ENCODE measurements at places on chromosomes 16 and 17.
A peak's percentile ranks its signal among the peaks of the same experiment; 100 is the strongest.

DNA sequence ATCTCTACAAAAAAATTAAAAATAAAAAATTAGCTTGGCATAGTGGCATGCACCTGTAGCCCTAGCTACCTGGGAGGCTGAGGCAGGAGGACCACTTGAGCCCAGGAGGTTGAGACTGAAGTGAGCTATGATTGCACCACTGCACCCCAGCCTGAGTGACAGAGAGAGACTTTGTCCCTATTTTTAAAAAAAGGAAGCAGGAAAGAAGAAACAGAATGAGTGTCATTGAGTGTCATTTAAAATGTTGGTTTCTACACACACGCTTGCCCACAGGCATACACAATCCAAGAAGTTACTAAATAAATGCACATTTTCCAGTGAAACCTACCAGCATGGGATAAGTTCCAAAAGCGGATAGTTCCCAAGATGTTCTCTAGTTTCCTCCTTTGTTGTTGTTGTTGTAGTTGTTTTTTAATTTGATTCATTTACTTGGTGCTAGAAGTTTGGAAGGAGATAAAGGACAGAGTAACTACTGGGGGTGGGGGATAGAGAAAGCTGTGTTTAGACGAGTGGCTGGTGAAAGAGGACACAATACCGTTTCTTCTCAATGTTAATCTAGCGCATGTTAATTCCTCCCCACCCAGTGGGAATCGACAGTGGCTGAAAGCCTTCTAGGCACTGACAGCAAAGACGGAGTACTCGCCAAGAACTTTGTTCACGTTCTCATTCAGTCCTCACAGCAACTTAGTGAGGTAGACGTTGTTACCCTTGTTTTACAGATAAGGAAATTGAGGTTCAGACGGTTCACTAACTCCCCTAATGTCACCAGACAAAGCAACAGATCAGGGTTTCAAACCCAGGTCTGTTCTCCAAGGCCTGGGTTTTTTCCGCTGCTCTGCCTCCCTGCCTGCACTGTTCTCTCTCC lies 17.3 kb downstream of the MRPS23 start:
- no peak for DNase-seq

GRCh38 chr16:3182608-3183444 lies 5.2 kb upstream of the OR1F1 start:
- DNase-seq, result no peak

GRCh38 chr17:62723842-62724241 lies 84.3 kb downstream of the MARCHF10 start:
- DNase-seq, result no peak

DNA sequence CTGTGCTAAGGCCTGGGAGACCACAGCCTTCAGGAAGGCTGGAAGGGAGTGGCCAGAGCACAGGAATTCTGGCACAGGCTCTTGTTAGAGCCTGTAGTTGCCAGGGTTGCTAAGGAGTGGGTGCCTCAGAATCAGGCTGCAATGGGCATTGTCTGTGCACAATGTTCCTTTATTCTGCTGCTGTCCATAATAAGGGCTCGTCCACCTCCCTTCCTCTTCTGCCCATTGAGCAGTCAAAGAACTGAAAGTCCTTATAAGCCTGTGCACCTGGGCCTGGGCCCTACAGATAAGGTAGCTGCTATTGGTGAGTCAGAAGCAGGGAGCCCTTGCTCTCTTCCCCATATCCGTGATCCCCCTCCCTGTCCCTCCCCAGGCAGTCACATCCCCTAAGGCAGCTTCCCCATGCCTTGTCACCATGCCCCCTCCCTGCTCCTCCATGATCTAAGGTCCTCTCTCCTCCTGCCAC lies 5.4 kb upstream of the CNGB1 start:
- DNase-seq, result no peak

- DNase-seq, result no peak
Observed at GRCh38 chr16:28100810-28101532, 37.5 kb upstream of the GSG1L start.

DNA sequence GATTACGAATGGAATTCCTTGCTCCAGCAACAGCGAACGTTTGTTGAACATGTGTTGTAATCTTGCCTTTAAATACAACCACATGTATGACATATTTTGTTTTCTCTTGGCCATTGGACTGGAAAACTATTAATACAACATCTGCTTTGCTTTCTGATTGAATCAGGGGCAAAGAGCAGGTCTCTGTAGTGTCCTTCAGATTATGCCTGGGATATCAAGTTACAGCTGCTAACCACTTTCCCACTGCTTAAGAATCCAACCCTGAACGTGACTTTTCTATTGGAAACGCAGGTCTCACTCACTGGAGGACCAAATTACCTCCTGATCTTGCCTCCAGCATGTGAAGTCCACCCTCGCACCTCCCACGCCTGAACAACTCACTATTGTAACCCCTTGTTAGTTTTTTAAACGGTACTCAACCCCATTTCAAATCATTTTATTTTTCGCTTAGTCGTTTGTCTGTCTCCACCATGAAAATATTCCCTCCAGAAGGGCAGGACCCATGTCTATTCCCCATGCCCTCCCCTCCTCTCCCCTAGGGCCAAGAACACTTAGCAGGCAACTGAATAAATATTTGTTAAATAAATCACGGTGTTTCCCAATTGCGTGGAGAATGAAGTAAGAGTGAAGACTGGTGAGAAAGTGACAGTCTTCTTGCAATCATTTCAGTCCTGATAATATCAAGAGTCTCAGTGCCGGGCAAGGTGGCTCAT lies 57.4 kb upstream of the MRTFB start:
- DNase-seq, result peak; percentile 18

DNA sequence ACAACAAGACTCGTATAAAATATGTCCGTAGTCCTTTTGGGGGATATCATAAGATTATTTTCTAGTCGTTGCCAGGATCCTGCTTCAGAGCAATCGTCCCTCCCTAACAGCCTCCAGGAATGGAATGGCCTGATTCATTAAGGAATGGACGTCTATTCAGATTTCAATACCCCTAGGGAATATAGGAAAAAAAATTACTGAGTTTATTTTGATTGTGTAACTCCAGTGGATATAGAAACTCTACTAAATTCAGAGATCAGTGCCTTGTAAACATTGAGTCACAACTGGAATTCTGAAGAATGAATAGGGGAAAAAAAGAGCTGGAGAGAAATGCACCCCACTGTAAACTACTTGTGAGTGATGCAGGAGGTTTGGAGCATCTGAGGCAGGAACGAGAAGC lies 1171.5 kb upstream of the GOT2 start:
- DNase-seq, result no peak

DNA sequence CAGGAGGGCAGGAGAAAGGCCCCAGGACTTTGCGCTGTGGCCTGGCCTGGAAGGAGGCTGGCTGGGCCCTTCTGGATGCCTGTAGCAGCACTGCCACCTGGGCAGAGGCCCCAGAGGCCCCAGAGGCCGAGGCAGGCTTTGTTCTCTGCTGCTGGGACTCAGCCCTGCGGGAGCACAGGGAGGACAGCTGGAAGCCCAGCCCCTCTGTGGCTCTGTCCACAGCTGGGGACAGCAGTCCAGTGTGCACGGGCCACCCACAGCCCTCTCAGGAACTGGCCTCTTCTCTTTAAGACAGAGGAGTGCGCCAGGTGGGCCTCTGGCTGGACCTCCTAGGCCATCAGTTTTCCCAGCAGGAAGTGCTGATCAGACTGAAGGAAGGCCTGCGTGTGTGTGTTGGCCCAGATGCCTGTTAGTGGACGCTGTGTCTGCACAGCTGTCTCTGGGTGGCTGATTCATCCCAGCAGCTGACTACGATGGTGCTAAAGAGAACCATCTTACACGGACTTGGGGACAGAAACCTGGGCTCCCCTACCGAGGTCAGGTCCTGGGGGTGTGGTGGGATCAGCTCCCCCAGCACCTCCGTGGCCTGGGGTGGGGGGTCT lies 26.9 kb upstream of the ZNF750 start:
- DNase-seq, result peak; percentile 58

GRCh38 chr16:55737318-55737717 lies 81.5 kb downstream of the SLC6A2 start:
- no peak for DNase-seq

DNA sequence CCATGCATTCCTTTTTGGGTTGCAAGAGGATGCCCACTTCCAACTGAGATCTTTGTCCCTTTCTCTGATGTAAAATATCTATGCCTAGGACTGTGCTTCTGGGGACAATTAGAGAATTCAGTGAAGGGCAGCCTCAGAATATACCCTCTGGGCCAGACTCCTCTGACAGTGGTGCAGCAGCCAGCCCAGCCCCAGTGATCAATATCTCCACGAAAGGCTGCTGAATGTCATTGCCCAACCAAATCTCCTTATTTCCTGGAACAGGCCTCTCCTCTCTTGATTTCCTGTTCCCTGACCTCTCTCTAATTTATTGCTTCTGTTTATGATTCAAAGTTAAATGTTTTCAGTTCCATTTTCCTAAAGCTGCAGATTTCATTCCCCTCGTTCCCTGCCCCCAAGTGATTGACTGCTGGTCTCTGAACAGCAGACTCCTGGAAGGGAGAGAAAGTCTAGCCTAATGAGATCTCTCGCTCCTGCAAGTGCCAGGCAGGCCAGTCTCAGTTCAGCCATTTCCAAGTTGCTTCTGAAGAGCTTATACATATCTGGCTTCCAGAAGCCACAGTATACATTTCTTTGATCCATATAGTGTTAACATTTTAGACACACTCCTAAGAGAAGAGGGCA lies 104.4 kb upstream of the SALL1 start:
- DNase-seq, result no peak

GRCh38 chr16:65524997-65525396 lies 403.1 kb upstream of the CDH11 start:
- DNase-seq, result peak; percentile 44

GRCh38 chr17:49260011-49260816 lies 29.6 kb upstream of the PHOSPHO1 start:
- peak; percentile 76 for DNase-seq

GRCh38 chr17:46925185-46925868 lies 2.4 kb downstream of the GOSR2 start:
- DNase-seq, result no peak

GRCh38 chr17:61821655-61822054 lies 41.7 kb downstream of the BRIP1 start:
- DNase-seq, result no peak

- no peak for DNase-seq
Observed at GRCh38 chr17:79746889-79747507, 16.3 kb downstream of the ENPP7 start.

DNA sequence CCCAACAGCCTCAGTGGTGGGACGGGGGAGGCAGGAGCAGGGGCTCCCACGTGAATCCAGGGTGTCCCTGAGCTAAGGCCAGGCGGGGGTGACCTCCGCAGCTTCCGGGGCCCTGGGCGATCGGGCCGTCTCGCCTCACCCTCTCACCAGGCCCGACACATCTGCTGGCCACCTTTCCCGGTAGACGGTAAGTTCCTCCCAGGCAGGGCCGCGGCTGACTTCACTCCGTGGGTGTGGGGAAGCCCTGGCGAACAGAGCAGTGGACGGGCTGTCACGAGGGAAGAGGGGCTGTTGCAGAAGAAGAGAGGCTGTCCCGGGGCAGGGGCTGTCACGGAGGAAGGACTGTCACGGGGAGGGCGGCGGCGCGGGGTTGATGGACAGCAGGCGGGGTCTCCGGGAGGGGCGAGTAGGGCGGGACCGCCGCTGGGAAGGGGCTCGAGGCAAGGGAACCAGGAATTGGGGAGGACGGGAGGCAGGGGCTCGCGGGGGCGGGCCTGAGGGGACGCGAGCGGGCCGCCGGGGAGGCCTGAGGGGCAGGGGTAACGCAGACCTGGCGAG lies 498 bp downstream of the PKMYT1 start:
- no peak for DNase-seq

GRCh38 chr16:84913315-84913714 lies 93.5 kb downstream of the CRISPLD2 start:
- no peak for DNase-seq

DNA sequence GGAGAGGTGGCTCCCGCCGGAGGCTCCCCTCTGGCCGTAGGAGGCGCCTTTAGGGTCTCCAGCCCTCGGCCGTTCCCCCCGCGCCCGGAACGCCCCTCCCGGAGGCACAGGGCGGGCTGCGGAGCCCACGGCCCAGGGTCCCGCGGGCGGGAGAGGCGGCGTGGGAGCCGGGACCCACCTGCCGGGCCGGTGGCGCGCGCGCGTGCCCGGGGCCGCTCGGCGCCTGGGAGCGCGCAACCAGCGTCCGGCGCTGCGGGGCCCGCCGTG lies at the start of gene MIF4GD:
Gene MIF4GD (minus strand): TSS at position 266 of the 267 bp plus-strand sequence. CDS start 1,036 bp downstream, outside the sequence.
- DNase-seq, result peak; percentile 94

DNA sequence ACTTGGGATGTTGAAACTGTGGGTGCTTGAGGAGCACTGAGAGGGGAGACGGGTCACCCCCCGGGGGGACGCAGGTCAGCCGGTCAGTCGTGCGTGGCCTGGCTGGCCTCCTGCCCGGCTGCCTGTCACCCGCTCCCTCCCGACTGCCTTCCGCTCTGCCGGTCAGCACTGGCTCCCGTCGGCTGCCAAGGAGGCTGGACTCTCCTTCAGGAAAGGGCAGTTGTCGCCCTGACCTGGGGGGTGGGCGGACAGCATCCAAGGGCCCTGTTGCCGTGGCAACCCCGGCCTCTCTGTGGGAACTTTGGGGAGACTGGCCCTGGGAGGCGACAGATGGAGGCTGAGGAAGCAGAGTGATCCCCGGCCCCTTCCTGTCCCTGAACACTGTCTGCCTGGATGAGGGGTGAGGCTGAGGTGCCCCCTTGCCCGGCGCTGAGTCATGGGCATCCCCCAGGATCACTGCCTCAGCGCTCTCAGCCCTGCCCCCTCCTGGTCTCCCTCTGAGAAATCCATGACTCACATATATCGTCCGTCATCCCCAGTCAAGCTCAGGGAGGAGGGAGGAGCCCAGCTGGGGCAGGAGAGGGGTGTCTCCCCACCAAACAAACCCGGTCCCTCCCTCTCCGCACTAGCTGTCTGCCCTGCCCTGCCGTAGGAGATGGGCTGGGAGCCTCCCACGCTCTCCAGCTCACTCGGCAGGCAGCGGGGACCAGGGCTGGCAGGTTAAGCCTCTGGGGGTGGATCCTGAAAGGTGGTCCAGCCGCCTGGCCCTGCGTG lies at the start of gene ADGRG1:
Gene ADGRG1 (plus strand): TSS at position 623 of the 774 bp plus-strand sequence. CDS start 21,658 bp downstream, outside the sequence.
- peak; percentile 94 for DNase-seq

- DNase-seq, result no peak
Observed at GRCh38 chr16:3842994-3843393, 37.5 kb downstream of the CREBBP start.

GRCh38 chr16:23934610-23935236 lies 98.9 kb downstream of the PRKCB start:
- no peak for DNase-seq

DNA sequence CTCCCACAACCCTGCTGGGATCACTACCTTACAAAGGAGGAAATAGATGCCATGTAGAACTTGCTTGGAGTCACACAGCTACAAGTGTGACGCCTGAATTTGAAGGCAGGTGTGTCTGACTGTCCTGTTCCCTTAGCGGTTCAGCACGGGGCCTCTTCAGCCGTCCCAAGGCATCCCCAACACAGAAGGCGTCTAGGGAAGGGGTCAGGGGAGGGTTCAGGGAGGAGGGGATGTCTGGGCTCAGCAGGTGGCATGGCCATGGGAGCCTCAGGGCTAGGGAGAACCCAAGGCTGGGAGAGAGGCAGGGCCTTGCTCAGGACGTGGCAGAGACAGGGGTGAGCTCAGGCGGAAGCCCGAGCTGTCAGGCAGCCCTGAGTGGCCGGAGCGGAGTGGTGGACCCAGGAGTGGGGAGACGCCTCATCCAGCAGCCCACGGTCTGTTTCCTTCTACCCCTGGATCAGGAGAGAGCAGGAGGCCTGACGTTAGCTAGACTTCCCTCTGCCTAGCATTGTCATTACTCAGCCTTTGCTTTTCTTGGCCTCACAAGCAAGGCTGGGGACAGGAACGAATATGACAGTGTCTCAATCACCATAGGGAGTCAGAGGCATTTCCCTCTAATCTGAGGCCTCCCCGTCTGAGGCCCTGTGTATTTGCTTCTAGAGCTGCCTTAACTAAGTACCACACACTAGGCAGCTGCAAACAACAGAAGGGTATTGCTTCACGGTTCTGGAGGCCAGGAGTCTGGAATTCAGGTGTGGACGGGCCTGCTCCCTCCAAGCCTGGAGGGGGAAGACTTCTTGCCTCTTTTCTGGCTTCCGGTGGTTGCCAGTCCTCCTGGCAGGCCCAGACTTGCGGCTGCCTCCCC lies 31.3 kb upstream of the ANKRD40CL start:
- peak; percentile 21 for DNase-seq

Data from hepatocyte (in vitro differentiated cells).